ENCODE measurements at places on chromosomes 1 and 21.

- DNase-seq = no peak
These were observed 56.9 kb upstream of the RGS1 start for GRCh38 chr1:192518700-192519099.

DNA sequence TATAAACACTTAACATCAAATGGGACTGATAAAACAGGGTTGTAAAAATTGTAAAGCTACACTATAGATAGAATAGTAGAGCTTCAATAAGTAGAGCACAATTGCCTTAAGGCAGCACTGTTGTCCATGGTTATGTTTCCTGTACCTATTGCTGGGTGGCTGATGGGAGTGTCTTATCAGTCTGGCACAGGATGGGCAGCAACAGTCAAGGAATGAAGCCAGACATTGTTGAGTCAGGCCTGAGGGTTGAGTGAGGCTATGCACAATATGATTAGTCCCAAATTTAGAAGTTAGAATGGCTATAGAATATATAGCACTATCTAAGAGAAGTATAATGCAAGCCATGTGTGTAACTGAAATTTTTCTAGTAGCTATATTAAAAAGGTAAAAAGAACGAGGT is 25.0 kb upstream of the CD1D start:
- no peak for DNase-seq

DNA sequence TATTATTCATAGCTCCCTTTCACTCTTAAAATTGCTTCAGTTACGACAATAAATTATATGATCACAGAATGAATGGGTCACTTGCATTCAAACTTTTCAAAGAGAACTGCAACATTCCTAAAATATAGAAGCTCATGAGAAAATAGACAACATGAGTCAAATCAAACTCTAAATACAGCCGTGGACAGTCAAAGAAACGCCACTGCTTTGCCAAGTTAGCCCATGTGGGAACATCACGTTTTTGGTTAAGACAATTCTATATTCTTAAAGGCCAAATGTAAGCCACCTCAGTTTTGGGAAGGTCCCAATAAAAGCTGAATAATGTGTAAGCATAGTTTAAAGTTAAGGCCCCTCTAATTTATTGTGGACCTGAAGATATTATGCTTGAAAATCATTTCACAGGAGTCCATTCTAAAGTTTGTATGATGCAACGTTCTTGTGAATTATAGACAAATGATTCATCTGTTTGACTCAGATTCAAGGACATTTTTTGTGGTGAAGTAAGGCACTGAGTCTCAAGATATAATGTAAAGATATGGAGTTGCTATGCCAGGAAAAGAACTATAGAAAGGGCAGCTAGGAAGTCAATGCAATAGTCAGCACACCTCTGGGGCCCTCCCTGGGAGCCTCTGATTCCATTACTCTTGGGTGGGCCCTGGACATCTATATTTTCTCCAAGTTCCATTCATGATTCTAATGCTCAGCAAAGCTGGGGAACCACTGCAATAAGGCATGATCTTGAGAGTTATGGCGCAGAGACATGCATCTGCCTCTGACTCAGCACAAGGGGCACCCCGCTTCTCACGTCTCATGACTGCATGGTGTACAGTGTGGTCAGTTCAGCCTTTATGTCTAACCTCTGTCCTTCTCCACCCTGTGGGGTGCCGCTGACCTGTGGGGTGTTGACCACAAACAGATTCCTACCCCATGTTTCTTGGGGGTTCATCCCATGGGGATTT is 33.9 kb downstream of the ETS2 start:
- DNase-seq = peak; percentile 93

GRCh38 chr1:176559878-176560277 is 96.9 kb downstream of the PAPPA2 start:
- peak; percentile 40 for DNase-seq

- peak; percentile 2 for DNase-seq
These were observed 12.3 kb downstream of the FAM3B start for GRCh38 chr21:41328660-41329607.

GRCh38 chr1:239067058-239067457 is 319.3 kb upstream of the CHRM3 start:
- DNase-seq = no peak

DNA sequence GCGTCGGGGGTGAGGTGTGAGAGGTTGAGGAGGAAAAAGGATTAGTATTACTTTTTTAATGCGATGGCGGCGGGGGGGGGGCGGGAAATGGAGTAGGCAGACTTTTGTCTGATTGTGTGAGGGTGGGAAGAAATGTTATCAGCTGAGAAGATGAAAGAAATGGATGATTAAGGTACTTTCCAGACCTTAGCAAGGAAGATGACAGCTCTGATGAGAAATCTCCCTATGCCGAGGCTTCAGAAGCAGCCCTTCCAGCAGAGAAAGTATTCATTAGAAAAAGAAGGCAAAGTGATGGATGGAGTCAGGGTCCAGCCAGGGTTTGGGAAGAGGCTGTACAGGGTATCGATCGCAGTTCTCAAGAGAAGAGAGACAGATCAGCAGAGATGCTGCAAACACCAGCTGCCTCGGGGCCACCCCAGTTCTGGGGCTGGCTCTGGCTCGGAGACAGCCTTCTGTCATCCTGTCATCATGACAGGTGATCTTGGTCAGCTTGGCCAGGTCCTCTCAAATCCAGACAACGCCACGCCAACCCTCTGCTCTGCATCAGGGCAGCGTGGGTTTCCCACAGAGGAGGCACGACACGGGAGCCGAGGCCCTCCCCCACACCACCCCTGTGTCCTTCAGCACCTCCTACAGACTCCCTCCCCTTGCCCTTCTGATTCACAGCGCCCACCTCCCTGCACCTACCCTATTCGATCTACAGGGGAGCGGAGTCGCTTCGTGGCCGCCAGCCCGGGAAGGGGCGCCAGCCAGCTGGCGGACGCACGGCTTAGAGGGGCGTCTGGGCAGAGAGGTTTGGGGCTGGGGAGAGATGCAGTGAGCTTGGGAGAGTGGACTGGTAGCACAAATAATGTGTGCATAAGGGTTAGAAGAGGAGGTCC is 674 bp upstream of the ATXN7L2 start:
- DNase-seq = no peak

- DNase-seq = no peak
These were observed 120.2 kb upstream of the ESRRG start for GRCh38 chr1:216843409-216843808.

- no peak for DNase-seq
These were observed 131.9 kb upstream of the BEND5 start for GRCh38 chr1:48908606-48909005.

DNA sequence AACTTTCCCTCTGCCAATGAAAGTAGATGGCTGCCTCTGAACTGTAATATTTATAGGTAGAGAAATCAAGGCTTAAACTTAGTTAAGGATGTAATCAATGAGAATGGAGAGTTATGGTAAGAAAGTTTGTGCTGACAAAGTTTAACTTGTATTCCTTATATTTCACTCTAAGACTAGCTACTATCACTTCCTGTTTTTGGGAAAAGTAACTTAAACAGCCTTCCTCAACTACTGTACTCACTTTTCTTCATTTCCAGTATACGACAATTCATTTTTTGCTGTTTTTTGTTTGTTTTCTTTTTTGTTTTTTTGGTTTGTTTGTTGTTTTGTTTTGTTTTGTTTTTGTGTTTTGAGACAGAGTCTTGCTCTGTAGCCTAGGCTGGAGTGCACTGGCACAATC is 3.7 kb downstream of the RGS18 start:
- no peak for DNase-seq

DNA sequence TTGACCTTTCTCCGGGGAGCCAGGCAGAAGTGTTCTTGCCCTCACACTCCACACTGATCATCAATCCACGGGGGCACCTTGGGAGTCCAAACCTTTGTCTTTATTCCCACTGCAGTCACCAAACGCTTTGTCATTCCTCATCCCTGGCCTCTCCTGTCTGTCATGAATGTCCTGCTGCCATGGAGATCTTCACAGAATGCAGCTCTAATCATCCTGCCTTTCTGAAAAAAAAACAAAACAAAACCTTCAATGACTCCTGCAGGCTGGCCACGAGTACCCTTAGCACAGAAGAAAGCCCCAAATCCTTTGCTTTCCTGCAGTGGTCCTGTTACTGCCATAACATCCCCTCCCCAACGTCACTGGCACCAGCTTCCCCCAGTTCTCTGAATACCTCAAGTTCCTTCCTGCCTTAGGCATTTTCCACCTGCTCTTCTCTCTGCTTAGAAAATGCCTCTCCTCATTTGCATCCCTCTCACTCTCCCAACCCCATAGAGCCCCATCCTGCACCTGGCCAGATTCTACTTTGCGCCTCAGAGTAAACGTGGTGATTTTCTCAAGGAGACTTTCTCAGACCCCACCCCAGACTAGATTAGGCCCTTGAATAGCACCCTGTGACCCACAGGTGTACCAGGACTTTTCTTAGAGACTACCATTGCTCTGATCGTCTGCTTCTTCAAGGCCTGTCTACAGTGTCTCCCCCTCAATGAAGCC is 131.2 kb downstream of the AK5 start:
- no peak for DNase-seq

DNA sequence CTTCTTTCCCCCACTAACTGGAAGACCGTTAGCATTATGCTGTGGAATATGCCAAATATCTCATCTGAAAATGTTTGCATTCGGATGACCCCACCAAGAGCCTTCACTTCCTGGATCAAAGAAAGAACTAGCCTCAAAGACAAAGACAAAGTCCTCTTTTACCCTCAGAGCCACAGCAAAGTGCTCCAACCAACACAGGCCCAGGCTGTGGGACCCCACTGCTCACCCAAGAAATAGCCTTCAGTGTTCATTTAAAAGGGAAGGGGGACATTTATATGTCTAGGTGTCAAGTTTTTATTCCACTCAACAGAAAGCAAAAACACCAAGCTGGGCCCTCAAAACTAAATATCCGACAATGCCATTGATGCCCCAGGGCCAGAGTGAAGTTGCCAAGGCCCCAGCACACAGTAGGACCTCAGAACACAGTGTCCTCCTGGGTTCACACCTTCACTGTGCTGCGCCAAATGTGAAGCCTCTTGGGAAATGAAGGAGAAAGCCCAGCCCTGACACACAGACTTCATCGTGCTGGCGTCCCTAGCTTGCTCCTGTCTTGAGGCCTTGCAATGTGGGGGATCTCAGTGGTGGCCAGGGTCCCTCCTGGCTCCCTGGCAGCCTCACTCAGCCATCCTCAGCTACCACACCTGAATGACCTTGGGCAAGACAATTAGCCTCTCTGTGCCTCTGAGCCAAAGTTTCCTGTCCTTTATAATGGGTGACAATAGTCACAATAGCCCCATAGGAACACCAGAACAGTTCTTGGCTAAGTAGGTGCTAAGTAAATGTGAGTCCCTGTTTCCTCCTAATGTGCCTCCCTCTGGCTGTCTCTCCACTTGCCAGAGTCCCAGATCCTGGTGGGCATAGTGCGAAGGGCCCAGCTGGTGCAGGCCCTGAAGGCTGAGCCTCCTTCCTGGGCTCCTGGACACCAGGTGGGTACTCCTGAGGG is 11.3 kb downstream of the CLCNKB start:
- no peak for DNase-seq

- no peak for DNase-seq
These were observed 281.5 kb downstream of the PLPP3 start for GRCh38 chr1:56297904-56298303.

GRCh38 chr1:234369784-234370183 is 3.5 kb upstream of the COA6 start:
- DNase-seq = peak; percentile 42

GRCh38 chr1:27301052-27301422 is 20.9 kb upstream of the TMEM222 start:
- no peak for DNase-seq

- no peak for DNase-seq
These were observed 261.9 kb downstream of the RYR2 start for GRCh38 chr1:237303929-237304328.

- DNase-seq = no peak
These were observed 44.3 kb downstream of the NID1 start for GRCh38 chr1:236020359-236021219.

DNA sequence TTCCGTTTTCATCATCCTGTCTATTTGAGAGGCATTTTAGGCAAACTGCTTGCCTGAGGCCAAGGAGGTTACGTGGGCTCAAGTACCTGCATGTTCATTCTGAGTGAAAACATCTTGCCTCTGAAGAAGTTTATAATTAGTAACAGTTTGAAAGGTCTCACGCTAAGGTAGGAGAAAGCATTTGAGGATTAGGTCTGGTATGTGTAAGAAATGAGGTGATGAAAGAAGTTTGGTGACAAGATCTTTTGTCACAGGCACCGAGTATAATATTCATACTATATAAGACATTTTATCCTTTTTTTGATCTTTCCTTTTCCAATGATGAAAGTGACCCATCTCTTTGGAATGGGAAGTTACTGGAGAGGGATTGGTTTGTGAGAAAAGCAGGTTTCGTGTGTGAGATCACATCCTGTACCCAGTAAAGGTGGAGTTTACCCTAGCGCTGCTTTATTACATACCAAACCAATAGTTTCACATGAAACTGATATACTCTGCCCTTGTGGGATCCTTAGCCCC is 98.7 kb upstream of the PDC start:
- no peak for DNase-seq

GRCh38 chr1:30629501-30629900 is 93.9 kb downstream of the MATN1 start:
- DNase-seq = no peak

DNA sequence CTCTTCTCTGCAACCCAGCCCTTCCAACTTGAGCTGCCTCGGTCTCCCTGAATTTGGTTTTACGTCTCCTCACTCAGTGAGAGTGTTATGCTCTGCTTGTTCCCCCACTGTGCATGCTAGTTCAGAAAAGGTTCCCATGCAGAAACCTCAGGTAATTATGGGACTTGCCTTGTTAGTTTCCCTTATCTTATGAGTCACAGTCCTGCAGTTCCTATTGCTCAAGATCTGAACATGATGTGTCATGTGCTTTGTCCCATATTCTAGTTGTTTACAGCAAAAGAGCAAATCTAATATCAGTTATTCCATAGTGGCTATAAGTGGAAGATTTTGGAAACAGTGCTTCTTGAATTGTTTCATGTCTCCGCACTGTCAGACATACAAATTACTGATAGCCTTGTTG is 74.4 kb downstream of the DUSP10 start:
- DNase-seq = peak; percentile 61

DNA sequence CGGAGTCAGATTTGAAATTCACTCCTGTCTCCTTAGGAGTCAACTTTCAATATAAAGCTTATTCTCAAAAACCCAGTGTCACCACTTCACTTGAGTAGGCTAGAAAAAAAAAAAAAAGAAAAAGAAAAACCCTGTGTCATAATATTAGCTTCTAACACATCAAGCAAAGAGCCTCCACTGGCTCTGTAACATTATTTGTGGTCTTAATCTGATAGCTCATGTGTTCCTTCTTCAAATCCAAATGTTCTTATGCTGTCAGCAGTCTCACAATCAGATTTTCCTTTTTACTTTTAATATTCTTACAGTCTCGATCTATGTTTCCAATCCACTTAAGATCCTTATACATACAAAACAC is 26.1 kb upstream of the PSMG1 start:
- DNase-seq = no peak

- no peak for DNase-seq
These were observed 50.4 kb downstream of the CTTNBP2NL start for GRCh38 chr1:112446411-112446810.

GRCh38 chr1:223811634-223812101 is 34.1 kb downstream of the TP53BP2 start:
- peak; percentile 23 for DNase-seq

- DNase-seq = no peak
These were observed 23.4 kb downstream of the MAPKAPK2 start for GRCh38 chr1:206708058-206708457.

GRCh38 chr1:51504806-51505525 is 14.1 kb downstream of the EPS15 start:
- no peak for DNase-seq
